Sciatic nerve (tissue), 2 donors: ENCODE measurements at places on chromosomes 12 and 14.
A peak's percentile ranks its signal among the peaks of the same experiment; 100 is the strongest.

- DNase-seq = no peak
Observed at GRCh38 chr14:76808011-76808410, 4.7 kb downstream of the ANGEL1 start.

- no peak for DNase-seq
Observed at GRCh38 chr12:82448911-82449578, 90.7 kb downstream of the METTL25 start.

- DNase-seq = no peak
Observed at GRCh38 chr14:98548071-98548686, 723.8 kb downstream of the BCL11B start.

- no peak for DNase-seq
Observed at GRCh38 chr12:48717252-48717695, 767 bp upstream of the CCNT1 start.

- no peak for DNase-seq
Observed at GRCh38 chr14:39763402-39763890, 331.2 kb upstream of the FBXO33 start.

DNA sequence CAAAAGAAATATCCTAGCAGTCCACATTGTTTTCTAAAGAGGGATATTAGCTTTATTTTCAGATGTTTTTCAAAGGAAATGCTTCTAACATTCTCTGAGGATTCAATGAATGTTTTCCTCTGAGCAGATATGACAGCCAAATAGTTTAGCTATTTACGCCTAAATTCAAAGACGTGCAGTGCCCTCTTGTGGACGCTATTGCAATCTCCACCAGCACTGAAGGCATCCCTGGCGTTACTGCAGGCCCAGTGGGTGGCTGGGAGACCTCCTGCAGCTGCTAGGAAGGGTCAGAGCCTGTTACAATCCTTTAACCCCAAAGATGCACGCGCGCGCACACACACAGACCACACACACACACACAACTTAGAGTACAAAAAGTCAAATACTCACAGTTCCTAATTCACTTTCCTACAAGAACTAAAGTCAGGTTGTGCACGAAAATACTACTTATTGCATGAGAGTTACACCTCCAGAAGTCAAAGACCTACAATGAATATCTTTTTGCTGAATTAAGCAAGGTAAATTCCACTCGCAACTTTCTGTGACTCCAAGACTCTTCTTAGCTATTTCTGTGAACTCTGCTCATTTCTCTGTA lies 589.3 kb upstream of the TMEM132C start:
- peak; percentile 90 for DNase-seq

DNA sequence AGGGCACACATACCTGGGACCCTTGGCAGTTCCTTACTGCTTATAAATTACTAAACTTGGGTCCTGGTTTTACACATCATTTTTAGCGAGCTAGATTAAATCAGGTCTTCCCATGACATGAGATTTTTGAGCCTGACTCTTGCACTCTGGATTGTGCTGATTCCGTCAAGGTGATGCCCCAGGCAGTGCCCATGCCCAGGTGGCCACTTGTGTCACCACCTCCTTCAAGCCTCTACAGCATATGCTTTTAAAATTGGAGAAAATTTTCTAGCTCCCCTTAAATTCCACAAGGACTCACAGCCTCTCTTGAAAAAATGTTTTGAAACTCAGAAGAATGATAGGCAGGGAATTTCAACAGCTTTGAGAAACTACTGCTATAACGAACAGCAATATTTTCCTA lies 9.6 kb downstream of the PTPN21 start:
- no peak for DNase-seq

- no peak for DNase-seq
Observed at GRCh38 chr12:56487448-56488040, 417 bp downstream of the GLS2 start.

DNA sequence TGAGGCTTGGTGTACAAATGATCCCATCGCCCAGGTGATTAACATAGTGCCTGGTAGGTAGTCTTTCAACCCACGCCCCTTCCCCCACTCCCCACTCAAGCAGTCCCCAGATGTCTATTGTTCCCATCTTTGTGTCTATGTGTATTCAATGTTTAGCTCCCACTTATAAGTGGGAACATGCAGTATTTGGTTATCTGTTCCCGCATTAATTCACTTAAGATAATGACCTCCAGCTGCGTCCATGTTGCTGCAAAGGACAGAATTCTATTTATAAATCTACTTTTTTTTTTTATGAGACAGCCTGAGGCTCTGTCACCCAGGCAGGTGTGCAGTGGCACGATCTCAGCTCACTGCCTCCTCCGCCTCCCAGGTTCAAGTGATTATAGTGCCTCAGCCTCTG lies 15.7 kb downstream of the SPX start:
- no peak for DNase-seq

DNA sequence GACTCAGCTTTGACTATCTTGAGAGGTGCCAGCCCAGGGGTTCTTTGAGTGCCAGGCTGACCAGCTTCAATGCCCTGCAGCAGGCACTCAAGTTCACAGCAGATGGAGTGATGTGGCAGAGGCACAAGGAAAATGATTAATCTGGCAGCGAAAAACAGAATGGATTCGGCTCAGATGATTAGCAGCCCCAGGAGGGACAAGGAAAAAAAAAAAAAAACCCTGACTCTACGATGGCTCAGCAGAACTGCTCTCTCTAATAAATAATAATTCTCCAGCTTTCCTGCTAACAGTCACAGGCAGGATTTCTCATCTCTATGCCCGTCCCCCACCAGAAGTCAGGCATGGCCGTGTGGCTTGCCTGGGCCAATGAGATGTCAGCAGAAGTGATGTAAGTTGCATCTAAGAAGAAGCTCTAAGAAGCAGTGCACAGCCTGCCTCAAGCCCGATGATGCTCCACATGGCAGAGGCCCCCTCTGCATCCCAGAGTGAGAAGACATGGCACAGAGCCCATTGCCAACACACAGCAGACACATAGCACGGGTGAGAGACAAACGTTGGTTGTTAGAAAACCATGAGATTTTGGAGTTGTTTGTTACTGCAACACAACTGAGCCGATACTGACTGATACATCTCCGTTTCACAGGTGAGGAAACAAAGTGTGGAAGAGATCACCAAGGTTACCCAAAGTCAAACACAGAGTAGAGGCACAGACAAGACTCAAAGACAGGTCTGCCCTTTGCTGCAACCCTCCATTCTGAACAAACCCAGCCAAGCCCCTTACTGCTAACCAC lies 111.0 kb downstream of the SCARB1 start:
- no peak for DNase-seq

- no peak for DNase-seq
Observed at GRCh38 chr12:115132905-115133304, 448.9 kb upstream of the TBX3 start.

- no peak for DNase-seq
Observed at GRCh38 chr12:98838231-98838647, 193.1 kb downstream of the APAF1 start.

DNA sequence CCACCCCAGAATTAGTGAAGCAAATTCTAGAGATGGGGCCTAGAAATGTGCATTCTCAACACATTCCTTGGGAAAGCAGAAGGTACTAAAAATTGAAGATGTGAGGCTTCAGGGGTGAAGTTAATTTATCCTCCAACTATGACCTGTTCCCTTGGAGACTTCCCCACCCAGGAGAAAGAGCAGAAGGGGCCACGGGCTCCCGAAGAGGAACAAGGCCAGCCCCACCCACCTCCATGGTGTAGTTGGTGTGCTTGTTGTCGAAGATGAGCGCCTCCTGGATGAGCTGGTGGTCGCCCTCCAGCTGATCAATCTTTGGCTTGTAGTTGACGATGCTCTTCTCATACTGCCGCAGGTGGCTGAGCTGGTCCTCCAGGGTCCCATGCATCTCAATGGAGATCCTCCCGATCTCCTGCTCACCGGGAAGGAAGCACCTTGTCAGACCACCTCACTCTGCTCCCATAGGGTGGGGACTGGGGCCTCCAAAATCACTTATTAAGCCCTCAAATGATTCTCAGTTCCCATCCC lies 87.8 kb upstream of the ZFP36L1 start:
- no peak for DNase-seq

- DNase-seq = no peak
Observed at GRCh38 chr12:120820884-120821510, 83.2 kb downstream of the SPPL3 start.

- no peak for DNase-seq
Observed at GRCh38 chr12:50101663-50102062, 2.1 kb upstream of the GPD1 start.
